M059J (cell line): ENCODE measurements at places on chromosomes 5 and 9.

- no peak for DNase-seq
Measured at GRCh38 chr9:101027236-101027635, 1.3 kb upstream of the PLPPR1 start.

GRCh38 chr5:151523335-151523734 lies 67.8 kb downstream of the FAT2 start:
- peak; percentile 44 for DNase-seq

DNA sequence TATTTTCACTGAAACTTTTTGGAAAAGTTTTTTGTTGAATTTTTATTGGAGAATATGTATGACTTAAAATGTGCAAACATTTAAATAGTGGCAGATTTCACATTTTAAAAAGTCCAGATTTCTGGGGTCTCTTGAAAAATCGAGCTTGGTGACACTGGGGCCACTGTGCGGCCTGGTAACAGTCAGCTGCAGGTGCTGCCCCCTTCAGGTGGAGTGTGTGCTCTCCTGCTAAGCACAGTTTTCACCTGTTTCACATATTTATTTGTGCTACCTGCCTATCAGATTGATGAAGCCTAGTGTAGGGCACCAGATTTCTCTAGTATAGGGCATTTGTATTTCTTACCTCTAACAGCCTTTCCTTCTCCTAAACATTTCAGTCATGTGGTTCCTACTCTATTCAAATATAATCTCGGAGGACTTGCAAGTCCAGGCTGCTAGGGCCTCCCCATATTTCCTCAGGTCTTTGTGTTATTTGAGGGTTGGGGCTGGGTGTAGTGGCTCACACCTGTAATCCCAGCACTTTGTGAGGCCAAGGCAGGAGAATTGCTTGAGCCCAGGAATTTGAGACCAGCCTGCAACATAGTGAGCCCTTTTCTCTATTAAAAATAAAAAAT lies 95.8 kb upstream of the KLF9 start:
- DNase-seq, result peak; percentile 30

- no peak for DNase-seq
Measured at GRCh38 chr5:59547731-59548130, 345.8 kb downstream of the PDE4D start.

- no peak for DNase-seq
Measured at GRCh38 chr5:417301-418161, 25.4 kb upstream of the EXOC3 start.

GRCh38 chr5:31047007-31047406 lies 146.5 kb upstream of the CDH6 start:
- DNase-seq, result no peak

DNA sequence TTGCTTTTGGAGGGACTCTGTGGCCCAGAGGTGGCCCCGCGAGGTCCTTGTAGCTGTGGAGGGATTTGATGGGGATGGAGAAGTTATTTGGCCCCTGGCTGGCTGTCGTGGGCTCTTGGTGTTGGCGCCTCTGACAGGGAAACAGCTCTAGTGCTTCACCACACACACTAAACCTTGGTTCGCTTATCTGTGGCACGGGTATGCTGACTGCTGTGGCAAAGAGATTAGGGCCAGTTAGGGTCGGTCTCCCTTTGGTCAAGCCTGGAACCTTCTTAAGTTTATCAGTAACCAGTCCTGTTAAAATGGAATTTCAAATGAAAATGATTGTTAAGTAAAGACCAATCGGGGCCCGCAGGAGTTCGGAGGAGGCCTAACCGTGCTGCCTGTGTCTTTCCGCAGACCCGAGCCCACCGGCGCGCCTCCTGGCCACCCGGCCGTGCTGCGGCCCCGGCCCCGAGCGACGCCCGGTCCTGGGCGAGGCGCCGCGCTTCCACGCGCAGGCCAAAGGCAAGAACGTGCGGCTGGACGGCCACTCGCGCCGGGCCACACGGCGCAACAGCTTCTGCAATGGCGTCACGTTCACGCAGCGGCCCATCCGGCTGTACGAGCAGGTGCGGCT lies 28.4 kb downstream of the NEURL1B start:
- DNase-seq, result no peak

GRCh38 chr5:125575891-125576505 lies 829.6 kb upstream of the ZNF608 start:
- no peak for DNase-seq

DNA sequence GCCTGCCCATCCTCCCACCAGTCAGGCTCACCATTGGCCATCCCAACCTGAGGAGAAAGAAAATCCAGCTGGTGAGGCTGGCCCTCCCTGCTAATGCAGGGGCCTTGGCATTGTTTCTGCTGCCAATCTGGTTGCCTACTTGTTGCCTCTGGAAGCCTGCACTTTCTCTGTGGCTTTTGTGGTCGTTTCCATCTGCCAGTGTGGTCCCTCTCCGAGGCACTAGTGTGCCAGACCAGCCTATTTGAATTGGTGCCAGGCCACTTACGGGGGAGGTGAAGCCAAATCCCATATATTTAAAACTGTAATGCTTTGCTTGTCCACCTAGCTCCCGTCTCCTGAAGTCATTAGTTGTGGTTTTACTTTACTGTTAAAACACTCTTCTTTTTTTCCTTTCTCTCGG lies 213.4 kb upstream of the ADAMTSL1 start:
- peak; percentile 95 for DNase-seq

DNA sequence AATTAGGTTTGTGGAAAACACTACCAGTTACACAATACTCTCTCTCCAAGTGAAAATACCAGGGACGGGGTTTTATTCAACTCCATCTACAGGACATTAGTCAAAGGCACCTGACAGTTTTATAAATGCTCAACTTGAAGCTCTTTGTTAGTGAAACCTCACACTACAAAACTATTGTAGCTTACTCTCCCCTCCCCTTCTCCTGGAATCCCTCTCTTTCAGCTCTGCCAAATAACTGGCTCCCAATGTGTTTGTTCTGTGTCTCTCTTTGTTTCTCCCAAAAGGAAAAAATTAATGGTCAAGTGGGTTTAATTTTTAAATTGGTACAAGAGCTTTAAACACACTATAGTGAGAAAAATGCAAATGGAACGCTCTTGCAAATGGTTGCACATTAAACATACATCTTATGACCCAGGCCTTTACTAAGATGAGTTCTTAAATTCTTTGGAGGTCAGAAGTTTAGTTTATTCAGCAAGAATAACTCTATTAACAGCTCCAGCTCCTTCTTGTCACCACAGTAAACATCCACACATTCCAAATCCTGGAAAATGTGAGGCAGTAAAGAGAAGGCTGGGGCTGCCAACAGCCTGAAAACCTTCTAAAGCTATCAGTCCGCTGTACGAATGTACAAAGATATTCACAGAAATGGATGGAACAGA lies 48.4 kb downstream of the ZNF608 start:
- no peak for DNase-seq

DNA sequence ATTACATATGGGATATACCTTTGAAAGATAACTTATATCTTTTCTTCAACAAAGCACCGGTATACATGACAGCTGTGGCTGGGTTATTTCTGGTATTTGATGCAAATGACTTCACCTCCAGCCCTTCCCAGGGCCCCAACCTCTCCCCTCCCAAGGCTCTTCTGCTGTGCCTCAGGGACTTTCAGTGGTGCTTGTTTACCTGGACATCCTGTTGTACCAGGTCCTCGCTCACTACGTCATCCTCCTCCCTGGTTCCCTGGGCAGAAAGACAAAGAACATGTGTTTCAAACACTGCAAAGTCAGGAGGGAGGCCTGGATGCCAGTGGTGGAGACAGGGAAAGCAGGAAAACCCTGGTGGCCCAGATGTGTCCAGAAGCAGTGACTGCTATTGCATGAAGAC lies 23.4 kb downstream of the ANXA6 start:
- DNase-seq, result no peak

- DNase-seq, result no peak
Measured at GRCh38 chr5:19706776-19707175, 281.2 kb downstream of the CDH18 start.

- no peak for DNase-seq
Measured at GRCh38 chr5:94366811-94367210, 251.6 kb downstream of the KIAA0825 start.

DNA sequence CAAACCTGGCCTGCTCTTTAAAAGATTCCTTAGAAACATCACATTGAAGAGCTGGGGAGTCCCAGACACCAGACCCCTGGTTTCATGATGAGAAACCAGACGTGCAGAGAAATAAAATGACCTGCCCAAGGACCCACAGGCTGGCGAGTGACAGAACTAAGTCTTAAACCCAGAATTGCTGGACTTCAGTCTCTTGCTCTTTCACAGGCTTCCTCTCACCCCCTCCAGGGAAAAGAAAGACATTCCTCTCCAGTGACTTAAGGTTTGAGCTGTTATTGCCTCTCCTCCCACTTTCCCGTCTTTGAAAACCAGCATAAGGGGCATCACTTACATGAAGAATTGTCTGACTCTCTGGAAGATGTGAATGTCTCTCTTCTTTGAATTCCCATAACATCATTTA lies 535.2 kb downstream of the IRX1 start:
- no peak for DNase-seq

GRCh38 chr5:14168144-14168792 lies 25.1 kb downstream of the TRIO start:
- DNase-seq, result peak; percentile 65

GRCh38 chr9:123000371-123001068 lies 32.9 kb upstream of the GPR21 start:
- DNase-seq, result peak; percentile 29

DNA sequence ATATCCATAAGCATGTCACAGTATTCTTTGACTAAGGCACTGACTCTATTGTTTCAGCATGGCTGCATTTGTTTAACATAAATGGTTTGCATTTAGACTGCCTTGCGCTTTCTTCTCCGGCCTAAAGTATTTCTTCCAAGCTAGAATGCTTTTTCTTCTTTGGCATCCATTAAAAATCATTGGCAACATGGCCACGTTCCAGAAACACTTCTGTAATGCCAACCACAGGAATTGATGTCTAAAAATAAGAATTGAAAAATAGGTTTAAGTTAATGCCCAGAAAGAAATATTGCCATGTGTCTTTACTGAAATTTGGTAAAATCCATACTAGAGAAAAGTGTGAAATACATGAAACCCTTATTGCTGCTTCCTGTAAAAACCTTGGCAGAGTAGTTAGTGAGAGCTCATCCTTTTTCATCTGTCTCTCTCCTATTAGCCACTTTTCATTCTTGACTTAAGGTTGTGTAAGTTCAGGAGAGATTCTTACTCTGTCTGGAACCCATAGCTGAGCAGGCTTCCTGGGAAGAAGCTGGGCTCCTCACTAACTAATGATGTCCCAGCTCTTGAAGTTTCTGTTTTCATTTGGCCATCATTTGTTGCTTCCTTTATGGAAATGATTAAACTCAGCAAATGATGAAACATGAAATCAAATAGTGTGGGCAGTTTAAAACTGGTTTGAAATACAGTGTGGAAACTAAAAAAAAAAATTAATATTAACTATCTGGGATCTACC lies 58.2 kb upstream of the RPS23 start:
- DNase-seq, result no peak

DNA sequence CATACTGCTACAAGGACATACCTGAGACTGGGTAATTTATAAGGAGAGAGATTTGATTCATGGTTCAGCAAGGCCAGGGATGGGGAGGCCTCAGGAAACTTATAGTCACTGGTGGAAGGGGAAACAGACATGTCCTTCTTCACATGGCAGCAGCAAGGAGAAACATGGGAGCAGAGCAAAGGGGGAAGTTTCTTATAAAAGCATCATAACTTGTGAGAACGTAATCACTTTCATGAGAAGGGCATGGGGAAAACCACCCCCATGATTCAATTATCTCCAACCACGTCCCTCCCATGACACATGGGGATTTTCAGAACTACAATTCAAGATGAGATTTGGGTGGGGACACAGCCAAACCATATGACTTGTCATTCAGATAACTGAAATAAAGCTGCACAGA lies 100.9 kb downstream of the ST8SIA4 start:
- DNase-seq, result no peak

DNA sequence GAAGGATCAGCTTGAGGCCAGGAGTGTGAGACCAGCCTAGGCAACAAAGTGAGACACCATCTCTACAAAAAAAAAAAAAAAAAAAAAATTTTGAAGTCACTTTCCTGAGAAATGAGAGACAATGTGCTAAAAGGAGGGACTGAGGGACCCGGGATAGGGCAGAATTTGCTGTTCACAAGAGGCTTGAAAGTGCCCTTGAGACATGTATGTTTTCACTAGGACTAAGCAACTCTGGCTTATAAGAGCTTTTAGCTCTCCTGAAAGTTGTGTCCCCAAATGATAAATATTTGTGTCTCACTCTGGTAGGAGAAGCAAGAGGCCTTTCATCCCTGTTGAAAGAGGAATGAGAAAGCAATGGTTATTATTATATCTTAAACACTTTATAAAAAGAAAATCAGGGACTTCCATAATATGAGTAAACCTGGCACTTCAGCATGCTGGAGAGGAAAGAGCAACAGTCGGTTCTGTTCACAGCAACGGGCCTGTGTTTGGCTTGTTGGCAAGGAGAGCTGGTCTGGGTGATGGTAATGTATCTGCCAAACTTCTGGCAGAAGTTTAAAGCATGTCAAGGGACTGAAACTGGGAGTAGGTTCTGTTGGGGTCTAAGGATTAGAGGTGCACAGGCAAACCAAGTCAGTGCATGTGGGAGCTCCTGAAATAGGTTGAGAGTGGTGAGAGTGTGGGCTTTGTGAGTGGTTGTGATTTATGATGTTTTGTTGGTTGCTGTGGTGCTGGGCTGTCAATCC lies 32.2 kb downstream of the ENTREP1 start:
- DNase-seq, result no peak

DNA sequence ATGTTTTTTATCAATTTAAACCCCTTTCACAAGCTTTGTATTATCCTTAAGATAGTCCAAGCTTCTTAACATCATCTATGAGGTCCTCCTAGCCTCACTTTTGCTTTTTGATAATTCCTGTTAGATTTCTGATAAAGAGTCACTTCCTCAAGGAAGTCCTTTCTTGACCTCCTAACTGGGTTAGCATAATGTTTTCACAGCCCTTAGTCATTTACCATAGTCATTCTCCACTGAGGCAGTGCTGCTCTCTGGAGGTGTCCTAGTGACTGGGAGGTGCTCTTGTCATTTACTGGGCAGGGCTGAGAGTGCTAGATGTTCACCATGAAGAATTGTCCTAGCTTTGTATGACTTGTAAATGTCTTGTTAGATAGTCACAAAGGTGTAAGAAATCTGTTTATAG lies 26.4 kb downstream of the TNPO1 start:
- DNase-seq, result peak; percentile 82

DNA sequence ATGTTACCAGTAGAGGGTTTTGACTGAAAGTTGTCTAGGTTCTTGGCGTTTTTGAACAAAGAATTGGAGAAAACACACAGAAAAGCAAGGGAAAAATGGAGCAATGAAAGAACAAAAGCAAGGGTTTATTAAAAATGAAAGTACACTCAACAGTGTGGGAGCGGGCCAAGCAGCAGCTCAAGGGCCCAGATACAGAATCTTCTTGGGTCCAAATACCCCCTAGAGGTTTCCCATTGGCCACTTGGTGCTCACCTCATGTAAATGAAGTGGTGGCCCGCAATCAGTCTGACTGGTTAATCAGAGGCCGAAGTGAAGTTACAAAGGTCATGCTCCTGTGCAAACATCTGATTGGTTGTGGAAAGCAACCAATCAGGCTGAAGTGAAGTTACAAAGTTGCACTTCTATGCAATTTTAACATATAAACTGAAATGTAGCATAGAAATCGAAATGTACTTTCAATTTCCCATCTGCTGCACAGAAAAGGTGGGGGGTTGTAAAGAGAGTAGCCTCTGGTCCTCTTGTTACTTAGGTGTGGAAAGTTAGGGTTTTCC lies 1.9 kb upstream of the GM2A start:
- no peak for DNase-seq

GRCh38 chr5:175687231-175687701 lies 29.4 kb downstream of the HRH2 start:
- no peak for DNase-seq

- peak; percentile 30 for DNase-seq
Measured at GRCh38 chr5:61811052-61811451, 479.0 kb downstream of the ZSWIM6 start.

- DNase-seq, result peak; percentile 94
Measured at GRCh38 chr5:72518001-72518683, 10.9 kb upstream of the ZNF366 start.

- DNase-seq, result peak; percentile 43
Measured at GRCh38 chr5:164000819-164001218, 495.4 kb downstream of the MAT2B start.
